NK-92 treated with Interleukin-12 subunit alpha and Interleukin-12 subunit beta, amount 100 ng/mL, for 24 hours (cell line): ENCODE measurements at places on chromosomes 11 and 22.

- DNase-seq: no peak
These were observed 3.0 kb upstream of the MRGPRD start for GRCh38 chr11:68983801-68984200.

GRCh38 chr22:16854631-16855030 lies 29.4 kb upstream of the XKR3 start:
- DNase-seq: no peak

GRCh38 chr11:121425828-121426227 lies 26.3 kb upstream of the SORL1 start:
- no peak for DNase-seq

GRCh38 chr11:92707173-92707619 lies 262.3 kb upstream of the MTNR1B start:
- DNase-seq: no peak

- no peak for DNase-seq
These were observed 149.8 kb upstream of the THY1 start for GRCh38 chr11:119572481-119573424.

- no peak for DNase-seq
These were observed 200.0 kb upstream of the NAV2 start for GRCh38 chr11:19512618-19513017.
